Activated CD4-positive, alpha-beta T cell treated with anti-CD3 and anti-CD28 coated beads for 24 hours (primary cell): ENCODE measurements at places on chromosomes 5 and 9.

GRCh38 chr9:37528652-37529471, 43.1 kb downstream of the POLR1E start:
- peak; percentile 52 for DNase-seq

- DNase-seq, result no peak
These were observed 179.4 kb downstream of the ACTL7B start for GRCh38 chr9:108676355-108676754.

DNA sequence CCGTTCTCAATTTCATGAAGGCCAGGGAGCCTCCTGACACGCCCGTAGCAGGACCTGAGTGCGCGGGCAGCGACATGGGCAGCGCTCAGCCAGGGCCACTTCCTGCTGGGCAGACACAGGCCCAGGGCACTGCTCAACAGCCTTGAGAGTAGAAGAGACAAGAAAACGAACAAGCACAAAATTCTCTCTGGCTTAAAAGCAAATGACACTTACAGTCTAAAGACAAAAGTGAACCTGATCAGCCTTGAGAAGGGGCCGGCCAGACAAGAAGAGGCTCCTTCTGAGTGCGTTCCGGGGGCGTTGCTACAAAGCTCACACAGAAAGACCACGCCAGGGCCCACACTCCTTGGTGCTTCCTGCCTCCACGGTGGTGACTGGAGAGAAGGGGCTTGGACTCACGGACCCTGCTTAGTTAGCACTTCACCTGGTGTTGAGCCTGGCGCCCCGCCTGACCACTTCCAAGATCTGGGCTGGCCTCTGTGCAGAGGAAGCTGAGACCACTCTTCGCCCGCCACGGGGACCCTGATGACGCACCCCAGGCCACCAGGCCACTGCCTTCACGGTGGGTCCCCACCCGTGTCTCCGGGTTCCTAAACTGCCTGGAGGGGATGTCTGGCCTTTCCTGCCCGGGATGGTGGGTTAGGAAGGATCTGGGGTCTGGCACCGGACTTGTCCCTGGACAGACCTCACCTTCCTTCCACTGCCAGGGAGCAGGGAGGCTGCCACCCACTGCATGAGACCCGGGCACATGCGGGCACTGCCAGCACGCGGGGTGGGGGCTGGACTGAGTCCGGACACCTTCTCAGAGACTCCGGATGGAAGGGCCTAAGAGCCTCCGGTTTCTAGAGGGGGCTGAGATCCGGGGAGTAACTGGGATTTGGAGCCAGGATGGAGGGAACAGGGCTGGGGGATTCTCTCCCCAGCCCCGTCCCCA, 1.3 kb downstream of the SLC12A7 start:
- no peak for DNase-seq

- DNase-seq, result no peak
These were observed 10.3 kb upstream of the FST start for GRCh38 chr5:53469946-53470687.

- DNase-seq, result no peak
These were observed 315.2 kb downstream of the PSAT1 start for GRCh38 chr9:78612091-78612490.

DNA sequence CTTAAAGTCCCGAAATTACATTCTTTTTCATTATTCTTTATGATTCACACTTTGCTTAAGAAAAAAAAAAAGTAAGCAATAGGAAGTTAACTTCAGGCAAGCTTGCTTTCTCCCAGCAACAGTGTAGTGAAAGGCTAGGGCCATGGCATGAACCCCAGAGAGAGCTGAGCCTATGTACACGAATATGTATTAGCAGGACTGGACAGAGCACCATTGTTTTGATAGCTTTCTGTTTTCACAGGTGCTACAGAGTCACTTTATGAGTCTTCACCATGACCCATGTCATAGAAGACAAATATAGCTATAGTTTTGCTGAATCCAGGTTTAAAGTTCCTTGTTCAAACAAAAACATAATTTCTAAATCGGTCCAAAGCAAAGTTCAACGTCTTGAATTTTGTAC, 199.2 kb downstream of the ADAMTSL1 start:
- no peak for DNase-seq

DNA sequence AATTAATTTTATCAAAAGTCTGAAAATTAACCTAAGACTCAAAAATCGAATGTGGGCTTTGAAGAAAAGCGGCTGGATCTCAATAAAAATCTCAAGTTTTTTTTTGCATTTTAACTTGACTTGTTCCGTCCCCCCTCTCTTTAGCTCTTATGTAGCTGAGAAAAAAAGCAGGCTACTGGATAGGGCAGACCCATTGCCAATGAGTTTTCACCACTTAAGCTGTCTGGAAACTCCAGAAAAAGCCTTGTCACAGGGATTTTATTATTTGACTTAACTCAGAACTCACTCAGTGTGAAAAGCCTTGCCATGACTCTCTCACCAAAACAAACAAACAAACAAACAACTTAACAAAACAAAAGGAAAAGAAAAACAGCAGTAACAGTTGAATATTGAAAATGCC, 247.4 kb downstream of the CDH9 start:
- DNase-seq, result no peak

DNA sequence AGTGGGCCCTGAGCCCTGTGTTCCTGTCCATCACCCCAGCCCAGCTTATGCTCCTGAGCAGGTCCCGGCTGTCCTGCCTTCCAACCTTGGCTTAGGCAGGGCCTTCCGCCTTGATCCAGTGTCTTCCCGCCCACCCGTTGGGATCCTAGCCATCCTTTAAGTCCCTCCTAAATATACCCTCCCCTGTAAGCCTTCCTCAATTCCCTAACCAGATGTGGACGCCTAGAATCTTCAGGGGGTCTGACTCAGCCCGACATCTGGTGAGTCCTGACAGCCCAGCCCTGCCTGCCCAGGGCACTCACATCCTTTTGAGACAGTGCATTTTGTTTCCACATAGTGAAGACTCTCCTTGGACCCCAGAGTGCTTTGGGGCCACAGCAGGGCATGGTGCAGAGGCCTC, 23.7 kb downstream of the SLC6A7 start:
- no peak for DNase-seq

- DNase-seq, result no peak
These were observed 9.7 kb upstream of the UBAP1 start for GRCh38 chr9:34169125-34169524.

GRCh38 chr9:975740-976257, 656 bp upstream of the DMRT3 start:
- DNase-seq, result no peak

DNA sequence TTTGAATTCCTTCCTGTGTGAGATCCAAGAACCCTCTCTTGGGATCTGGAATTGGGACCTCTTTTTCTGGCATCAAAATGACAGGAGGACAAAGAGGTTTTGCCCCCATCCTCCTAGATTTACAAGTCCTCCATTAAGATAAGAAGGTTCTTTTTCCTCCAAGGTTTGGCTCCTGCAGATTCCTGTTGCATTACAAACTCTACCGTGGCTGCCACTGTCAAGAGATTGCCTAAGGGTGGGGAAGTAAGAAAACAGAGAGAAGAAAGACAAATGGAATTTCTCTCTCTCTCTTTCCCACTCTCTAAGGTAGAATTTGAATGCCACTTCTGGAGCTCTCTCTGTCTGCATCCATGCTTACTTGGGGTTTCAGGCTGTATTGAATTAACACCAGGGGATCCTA, 12.0 kb upstream of the SVEP1 start:
- no peak for DNase-seq

GRCh38 chr9:137070201-137070905, at the start of gene SAPCD2:
Gene SAPCD2 (minus strand): TSS chr9:137070557. CDS start chr9:137070460, 97 bp downstream.
- peak; percentile 71 for DNase-seq

DNA sequence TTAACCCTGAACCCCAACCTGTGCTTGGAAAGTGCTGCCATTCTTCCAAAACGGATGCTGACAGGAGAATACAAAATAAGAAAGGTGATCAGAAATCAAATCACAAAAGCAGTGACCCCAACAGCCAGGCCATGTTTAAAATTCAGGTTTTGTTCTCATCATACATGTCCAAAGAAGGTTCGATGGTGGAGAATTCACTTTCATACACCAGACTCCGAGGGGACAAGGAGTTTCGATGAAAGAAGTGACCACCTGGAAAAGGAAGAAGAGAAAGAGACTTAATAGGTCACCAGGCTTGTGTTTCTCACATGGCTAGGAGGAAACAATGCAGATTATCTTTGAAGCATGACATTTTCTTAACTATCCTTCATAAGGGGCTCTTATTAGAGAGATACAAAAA, 12.5 kb upstream of the TBC1D9B start:
- DNase-seq, result no peak

- no peak for DNase-seq
These were observed 1.3 kb downstream of the TERT start for GRCh38 chr5:1293416-1294205.

- no peak for DNase-seq
These were observed 158.0 kb downstream of the SMARCA2 start for GRCh38 chr9:2173170-2173569.

- DNase-seq, result no peak
These were observed 13.1 kb downstream of the GFI1B start for GRCh38 chr9:132991351-132992300.

DNA sequence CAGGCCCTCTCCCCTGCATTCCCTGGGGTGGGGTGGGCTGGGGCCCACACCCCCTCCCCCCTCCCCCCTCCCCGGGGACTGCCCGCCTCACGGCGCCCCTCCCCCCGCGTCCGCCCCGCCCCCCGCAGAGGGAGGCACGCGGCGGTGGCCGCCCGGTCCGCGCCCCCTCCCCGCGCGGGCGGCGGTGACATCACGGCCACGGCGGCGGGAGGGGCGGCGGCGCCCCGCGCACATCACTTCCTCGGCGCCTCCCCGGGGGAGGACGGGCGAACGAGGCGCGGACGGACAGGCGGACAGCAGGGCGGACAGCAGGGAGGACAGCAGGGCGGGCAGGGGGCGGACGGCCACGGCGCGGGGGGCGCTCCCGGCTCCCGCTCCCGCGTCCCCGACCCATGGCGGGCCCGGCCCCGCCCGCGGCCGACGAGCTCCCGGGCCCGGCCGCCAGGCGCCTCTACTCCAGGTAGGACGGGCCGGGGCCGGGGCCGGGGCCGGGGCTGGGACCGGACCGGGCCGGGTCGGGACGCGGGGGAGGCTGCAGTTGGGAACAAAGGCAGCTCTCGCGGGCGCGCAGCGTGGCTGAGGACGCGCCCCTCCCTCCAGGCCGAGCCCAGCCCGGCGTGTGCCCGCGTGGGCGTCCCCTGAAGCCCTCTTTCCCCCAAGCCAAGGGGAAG, at the start of gene GPSM1:
TSS of gene GPSM1 (plus strand) at position 236 of the 671 bp plus-strand sequence. CDS start at position 393, 157 bp downstream.
- no peak for DNase-seq

GRCh38 chr5:37836235-37836591, 3.6 kb downstream of the GDNF start:
- DNase-seq, result no peak

GRCh38 chr9:136370037-136370436, 3.4 kb downstream of the CARD9 start:
- no peak for DNase-seq

DNA sequence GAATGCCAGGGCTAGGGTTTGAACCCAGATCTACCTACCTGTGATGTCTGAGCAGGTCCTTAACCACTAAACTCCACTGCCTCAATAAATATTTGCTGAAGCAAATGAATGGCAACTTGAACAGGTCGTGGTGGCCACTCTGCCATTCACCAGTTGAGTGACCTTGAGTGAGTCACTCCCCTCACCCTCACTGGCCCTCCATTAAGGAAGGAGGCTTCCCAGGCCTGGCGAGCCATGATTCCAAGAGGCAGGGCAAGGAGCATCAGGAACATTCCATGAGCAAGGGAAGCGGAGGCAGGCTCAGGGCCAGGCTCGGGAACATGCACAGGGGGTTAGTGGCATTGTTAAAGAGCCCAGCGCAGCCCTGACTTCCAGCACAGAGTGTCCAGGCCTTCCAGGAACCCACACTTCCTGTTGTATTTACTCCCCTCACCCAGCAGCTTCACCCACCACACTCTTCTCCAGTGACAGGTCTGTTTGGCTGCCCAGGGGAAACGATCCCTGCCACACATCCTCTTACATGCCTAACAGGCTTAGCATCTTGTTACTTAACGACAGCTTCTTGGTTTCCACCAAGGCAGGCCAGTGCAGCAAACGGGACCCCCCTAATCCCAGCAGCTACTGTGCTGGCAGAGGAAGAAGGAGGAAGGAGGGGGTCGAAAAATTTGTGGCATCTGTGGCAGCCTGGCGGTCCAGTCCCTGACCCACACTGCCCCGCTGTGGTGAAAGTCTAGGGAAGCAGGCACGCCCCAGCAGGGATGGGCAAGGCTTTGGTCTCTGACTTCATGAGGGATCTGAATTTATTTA, 43.7 kb upstream of the TTC1 start:
- DNase-seq, result no peak

DNA sequence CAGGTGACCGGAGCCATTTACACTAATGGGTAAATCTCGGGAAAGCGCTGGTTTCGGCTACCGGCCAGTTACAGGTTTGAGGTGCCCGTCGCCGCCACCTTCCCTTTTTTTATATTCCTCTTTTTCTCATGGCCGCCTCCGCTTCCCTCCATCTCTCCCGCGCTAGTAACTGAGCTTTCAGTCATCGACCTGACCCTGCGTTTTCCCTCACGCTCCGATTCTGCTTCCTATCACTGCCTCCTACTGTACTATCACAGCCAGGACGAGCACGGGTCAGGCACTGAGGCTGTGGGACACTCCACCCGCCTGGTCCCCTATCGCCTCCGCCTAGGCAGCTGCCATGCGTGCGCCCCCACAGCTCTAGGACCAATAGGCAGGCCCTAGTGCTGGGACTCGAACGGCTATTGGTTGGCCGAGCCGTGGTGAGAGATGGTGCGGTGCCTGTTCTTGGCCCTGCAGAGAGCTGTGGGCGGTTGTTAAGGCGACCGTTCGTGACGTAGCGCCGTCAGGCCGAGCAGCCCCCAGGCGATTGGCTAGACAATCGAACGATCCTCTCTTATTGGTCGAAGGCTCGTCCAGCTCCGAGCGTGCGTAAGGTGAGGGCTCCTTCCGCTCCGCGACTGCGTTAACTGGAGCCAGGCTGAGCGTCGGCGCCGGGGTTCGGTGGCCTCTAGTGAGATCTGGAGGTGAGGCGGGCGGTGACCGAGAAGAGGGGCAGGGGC, at the start of gene HMGCR:
TSS of gene HMGCR (plus strand) at position 606 of the 722 bp plus-strand sequence. CDS start 5,386 bp downstream, outside the sequence.
- DNase-seq, result peak; percentile 92

- DNase-seq, result no peak
These were observed 46.6 kb downstream of the SLC12A7 start for GRCh38 chr5:1065143-1065750.

- DNase-seq, result no peak
These were observed 209.1 kb upstream of the ADCY2 start for GRCh38 chr5:7186818-7187217.

DNA sequence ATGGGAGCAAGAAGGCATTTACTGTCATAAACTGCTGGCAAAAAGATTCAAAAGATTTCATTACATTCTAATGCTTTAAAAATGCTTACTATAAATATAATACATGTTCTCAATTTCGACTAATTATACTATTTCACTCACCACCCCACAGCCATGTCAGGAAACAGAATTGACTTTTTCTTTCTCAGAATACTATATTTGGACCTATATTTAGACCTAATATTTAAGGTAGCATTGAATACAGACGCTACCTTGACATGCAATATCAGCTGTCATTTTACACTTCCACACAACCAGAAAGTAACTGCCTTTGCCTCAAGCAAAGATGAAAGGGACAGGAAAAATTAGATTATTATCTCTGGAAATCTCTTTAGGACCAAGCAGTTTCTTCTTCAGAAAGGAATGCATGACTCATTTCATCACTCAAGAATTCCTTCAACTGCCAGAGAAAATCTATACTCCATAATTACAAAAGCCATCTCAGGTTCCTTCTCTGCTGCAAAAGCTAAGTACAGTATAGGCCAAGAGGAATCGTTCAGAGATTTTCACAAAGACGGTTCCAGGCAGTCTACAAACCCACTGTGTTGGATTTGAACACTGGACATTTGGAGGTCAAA, 11.8 kb upstream of the UBE2QL1 start:
- DNase-seq, result no peak
